Heart left ventricle (tissue), 16 donors: ENCODE measurements at places on chromosomes 2 and 18.

DNA sequence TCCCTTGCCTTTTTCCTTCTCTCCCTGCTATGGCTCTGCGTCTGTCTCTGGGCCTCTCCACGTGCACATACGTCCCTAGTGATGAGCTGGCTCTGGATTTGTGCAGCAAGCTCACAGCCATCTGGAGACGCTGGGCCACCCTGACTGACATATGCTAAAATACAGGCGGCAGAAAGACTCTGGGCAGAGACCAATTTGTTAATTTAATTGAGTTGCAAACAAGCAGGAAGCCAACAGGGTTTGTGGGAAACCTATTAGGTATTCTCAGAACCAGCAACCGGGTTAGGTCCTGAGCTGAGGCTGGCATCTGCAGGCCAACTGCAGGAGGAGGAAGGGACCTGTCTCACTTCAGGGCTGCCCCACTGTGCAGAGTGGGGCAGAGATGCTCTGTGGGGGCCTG, 53.5 kb upstream of the SMAD2 start:
- DNase-seq: no peak

DNA sequence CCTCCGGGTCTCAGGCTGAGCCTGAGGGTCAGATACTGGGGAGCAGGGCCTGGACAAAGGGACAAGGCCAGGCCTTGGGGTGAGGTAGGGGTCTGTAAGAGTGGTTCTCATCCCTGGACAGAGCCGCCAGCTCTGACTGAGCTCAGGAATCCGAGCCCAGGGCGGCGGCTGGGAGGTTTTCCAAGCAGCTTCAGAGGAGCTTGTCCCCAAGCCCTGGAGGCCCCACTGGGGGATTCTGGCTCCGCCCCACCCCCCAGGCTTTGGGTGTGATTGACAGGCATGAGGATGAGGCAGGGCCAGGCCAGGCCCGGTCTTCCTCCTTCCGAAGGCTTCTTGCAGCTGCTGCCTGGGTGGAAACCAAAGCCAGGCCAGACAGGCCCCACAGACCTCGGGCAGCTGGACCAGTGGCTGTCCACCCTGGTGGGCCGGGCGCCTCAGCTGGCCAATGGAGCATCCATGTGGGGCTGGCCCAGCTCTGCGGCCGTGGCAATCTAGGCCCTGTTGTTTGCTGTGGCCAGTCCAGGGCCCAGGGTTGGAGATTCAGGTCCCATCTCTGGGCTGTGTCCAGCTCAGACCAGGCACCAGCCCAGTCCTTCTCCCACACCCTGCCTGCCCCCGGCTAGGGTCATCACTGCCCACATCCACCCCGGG, 23.1 kb upstream of the GPC1 start:
- no peak for DNase-seq

DNA sequence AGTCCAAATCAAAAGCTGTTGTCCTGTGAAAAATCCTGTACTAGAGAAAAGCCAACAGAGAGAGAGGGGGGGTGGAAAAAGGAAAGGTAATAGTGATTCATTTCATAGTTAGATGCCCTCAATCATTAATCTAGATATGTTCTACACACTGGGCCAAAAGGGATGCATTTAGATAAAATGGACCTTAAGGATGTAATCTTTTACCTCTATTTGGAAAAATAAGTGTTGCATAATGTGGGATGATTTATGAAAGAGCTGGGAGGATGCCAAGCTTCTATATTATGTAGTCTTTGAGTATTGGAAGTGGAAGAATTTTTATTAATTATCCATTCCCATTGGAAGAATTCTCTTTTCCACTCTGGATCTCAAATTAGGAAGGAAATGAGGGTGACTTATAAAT, 480.5 kb upstream of the ZEB2 start:
- no peak for DNase-seq

DNA sequence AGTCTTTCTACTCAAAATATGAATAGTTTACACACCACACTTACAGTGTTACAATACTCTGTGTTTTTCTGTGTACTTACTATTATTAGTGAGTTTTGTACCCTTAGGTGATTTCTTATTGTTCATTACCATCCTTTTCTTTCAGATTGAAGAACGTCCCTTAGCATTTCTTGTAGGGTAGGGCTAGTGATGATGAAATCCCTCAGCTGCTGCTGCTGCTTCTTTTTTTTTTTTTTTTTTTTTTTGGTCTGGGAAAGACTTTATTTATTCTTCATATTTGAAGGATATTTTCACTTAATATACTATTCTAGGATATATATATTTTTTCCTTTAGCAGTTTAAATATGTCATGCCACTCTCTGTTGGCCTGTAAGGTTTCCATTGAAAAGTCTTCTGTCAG, 29.0 kb upstream of the SERPINB2 start:
- DNase-seq: no peak

DNA sequence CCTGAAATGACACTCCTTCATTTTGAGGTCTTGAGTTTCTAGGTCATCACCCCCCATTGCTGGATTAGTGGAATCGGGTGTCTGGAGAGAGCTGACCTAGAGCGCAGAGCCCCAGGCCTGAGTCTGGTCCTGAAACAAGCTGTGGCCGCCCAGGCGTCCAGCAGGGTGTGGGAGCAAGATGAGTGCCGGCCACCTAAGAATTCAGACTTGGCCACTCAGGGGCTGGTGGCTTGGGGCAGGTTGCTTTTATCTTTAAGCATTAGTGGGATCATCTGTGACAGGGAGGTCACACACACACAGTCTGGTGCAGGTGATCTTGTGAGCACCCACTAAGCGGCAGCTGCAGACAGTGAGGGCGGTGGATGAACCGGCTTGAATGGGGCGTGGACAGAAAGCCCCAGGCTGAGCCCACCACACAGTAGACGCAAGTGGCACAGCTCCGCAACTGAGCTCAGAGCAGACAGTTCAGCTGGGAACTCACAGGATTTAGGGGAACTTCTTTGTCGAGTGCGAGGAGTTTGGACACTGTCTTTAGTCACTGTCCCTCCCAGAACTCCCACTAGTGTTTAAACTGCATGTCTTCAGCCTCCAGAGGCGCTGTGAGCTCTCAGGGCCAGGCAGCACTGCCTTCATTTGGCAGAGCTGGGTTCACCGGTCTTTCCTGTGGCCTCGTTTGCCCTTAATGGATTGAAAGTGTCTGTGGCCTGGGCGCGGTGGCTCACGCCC, 21.5 kb downstream of the ITGB1BP1 start:
- no peak for DNase-seq

DNA sequence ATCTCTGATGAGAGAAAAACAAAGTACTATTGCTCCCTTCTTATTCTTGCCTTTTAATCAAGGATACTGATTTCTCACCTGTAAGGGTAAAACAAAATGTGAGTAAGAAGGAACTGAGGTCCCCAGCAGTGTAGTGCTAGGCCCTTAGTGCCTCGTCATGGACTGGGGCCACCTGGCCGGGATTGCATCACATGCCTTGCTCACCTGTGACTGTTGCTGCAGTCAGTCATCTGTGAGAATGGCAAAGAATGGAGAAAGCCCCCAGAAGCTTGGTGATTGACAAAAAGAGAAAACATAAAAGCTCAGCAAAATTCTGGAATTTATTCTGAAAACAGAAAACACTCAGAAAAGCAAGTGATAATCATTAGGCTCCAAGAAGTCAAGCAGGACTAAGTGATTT, 63.4 kb downstream of the SPATS2L start:
- no peak for DNase-seq

GRCh38 chr18:23536204-23536603, 32.9 kb downstream of the RMC1 start:
- DNase-seq: no peak

GRCh38 chr2:172928756-172929155, 146.9 kb upstream of the MAP3K20 start:
- no peak for DNase-seq

- DNase-seq: no peak
Observed at GRCh38 chr18:22674272-22674671, 256.6 kb upstream of the CTAGE1 start.

GRCh38 chr2:218894151-218894879, 13.7 kb downstream of the WNT10A start:
- no peak for DNase-seq

- DNase-seq: no peak
Observed at GRCh38 chr2:60707750-60708371, 48.2 kb upstream of the PAPOLG start.

- DNase-seq: no peak
Observed at GRCh38 chr18:27540111-27540510, 355.0 kb upstream of the CHST9 start.

GRCh38 chr2:164569378-164569777, 51.9 kb downstream of the GRB14 start:
- DNase-seq: no peak

GRCh38 chr18:32553174-32553573, 82.5 kb upstream of the GAREM1 start:
- no peak for DNase-seq

DNA sequence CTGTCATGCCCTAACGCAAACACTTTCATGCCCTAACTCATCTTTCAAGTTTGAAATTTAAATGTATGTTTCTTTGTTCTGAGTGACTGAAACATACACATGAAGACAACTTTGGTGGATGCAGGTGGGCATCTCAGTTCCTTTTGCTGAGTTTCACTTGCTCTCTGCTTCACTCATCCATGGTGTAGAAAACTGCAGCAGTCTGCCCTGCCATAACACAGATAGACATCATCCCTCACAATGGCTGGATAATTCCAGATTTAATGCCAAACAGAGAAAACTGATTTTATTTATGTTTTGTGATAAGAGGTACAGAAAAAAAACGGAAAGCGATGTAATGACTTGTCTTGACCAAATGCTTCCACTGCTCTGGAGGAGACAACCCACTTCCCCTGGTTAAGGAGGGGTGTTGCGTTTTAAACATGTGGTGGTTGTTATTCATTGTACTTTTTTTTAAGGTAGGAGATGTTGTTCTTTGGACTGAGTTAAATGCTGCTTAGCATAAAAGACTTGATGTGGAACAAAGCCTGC, 70.4 kb downstream of the RHBDD1 start:
- DNase-seq: no peak

DNA sequence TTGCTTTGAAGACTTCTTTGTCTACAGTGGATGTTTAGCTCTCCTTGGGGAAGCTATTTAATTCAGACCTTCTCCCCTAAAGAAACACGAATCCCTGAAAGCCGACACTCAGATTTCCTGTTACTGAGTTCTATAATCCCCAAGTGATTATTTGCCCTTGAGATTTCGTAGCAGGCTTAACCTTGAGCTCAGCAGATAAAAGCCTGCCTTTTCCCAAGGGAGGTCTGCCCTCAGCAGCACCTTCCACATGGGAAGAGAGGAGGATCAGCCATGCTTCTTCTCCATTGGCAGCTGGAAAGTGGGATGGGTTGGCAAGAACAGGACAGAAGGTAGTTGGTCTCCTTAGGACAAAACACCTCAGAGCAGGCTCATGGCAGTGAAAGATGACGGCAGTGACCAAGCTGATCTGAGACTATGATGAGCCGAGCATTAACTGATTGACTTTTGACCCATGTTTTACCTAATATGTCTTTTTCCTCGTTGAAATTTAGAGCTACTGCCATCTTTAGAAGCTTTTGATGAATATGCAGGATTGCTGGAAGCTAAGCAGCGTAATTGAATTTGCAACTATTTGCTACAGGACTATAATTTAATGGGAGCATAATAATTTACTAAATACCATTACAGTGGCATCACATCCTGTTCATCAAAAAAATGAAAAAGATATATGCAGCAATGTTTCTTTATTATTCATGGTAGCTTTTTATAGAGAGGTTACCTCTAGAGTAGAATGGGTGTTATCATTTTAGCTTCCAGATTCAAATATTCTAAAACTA, 511.1 kb upstream of the ID2 start:
- no peak for DNase-seq

DNA sequence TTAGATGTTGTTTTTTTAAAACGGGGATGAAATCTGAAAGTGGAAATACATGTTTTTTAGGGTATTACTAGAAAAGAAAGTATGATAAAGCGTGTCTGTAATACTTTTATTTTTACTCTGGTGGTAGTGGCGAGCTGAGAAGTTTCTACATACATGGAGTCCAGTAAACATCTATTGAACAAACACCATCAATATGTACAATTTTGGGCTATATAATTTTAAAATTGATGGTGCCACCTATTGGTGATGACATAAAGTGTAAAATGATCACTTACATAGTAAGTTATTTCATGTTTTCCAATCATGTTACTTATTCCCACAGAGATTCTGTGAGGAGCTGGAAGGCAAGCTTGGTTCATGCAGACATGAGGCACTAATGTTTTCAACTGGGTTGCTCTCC, 31.5 kb upstream of the NFE2L2 start:
- DNase-seq: no peak

GRCh38 chr18:27685091-27685490, 491.8 kb downstream of the CDH2 start:
- DNase-seq: no peak

DNA sequence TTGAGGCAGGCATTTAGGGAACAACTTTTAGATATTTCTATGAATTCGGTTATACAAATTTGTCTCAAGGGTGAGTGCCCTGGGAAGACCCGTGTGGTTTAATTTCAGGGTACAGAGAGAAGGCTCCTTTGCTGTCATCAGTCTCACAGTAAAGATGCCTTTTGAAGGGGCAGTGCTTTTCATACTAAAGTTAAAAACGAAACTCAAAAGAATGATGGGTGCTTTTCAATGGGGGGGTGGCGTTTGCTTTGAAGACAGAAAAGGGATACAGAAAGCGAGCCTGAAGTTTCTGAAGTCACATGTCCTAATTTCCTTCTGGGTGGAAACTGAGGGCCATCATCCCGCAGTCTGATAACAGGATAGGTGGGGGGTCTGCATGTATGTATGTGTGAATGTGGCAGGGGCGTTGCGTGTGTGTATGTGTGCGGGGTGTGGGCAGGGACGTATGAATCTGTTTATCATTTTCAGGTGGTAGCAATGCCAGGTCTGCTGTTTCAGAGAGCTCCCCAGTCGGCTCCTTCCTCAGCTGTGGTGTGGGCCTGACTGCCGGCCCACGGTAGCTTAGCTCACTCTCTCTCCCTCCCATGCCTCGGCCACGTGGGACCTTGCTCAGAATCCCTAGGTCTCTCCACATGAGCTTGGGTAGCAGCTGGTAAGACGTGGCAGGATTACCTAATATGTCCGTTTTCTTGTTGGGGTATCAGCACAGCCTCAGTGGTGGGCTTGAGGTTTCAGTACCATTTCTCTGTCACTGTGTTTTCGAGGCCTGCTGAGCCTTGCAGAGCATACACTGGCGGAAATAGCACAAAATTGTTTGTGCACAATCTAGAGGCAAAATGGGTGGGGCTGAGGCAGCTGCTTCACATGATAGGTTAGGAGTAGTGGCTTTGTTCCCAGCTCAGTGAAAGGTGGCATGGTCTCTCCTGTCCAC, 32.7 kb downstream of the ARHGAP25 start:
- no peak for DNase-seq

GRCh38 chr2:219056896-219057708, 3.6 kb downstream of the IHH start:
- DNase-seq: no peak

GRCh38 chr18:49135877-49136276, 185.1 kb upstream of the SMAD7 start:
- no peak for DNase-seq

- no peak for DNase-seq
Observed at GRCh38 chr2:169090133-169090820, 20.9 kb downstream of the DHRS9 start.

GRCh38 chr18:76265497-76266235, 229.4 kb downstream of the ZNF516 start:
- no peak for DNase-seq

DNA sequence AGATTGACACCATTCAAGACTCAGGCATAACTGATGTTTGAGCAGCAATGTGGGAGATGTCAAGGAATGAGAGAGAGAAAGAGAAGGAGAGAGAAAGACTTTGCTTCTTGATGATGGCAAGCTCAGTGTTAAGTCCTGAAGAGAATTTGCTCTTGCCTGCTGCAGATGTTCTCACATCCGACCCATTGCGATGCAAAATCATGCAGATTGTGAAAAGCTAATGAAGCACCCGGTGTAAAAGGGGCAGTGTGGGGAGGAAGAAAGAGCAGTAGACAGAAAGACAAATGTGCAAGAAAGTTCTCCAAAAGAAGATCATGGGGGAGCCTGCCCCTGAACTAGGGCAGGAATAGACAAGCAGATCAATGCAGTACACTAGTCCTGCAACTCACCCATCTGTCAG, 57.7 kb downstream of the EMX1 start:
- DNase-seq: no peak
